ENCODE measurements at places on chromosomes 1 and 21.

GRCh38 chr1:3459940-3460671, 5.6 kb downstream of the ARHGEF16 start:
- no peak for DNase-seq

DNA sequence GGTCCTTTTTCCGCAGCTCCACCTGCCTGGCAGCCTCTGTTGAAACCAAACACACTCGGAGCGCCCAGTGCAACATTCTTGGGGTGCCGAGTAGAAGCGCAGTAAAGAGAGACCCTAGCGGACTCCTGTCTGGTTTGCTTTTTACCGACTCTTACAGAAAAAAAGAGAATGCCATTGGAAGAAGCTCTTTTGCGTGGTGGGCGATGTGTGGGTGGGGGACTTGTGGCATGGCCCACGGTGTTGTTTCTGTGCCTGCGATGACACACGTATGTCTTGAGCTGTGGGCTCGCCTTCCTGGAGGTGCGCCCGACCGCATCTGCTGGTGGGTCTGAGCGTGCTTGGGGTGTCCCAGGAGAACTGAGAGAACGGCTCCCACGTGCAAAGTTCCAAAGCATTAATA, 7.3 kb upstream of the BARHL2 start:
- no peak for DNase-seq

- no peak for DNase-seq
Observed at GRCh38 chr1:239963856-239964255, 127.8 kb upstream of the FMN2 start.

DNA sequence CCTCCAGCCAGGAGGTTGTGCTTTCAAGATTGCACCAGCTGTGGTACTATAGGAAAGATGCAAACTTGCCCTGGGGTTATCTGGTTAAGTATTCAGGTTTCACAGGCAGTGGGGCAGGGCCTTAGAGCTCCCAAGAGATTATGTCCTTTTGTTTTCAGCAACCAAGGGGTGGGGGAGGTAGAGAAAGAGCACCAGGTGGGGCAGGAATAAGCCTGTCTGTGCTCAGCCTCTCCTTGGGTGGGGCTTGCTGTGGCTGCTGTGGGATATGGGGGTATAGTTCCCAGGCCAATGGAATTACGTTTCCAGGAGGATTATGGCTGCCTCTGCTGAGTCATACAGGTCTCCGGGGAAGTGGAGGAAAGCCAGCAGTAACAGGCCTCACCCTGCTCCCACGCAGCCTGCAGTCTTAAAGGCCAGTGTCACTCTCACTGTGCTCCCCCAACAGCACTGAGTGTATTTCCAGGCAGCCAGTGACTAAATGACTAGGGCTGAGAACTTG, 508.6 kb downstream of the RWDD3 start:
- no peak for DNase-seq

- no peak for DNase-seq
Observed at GRCh38 chr21:45971616-45972352, 9.8 kb upstream of the COL6A1 start.

- DNase-seq = peak; percentile 46
Observed at GRCh38 chr1:194289569-194290266, 1103.3 kb upstream of the B3GALT2 start.

GRCh38 chr21:29526545-29526944, 227.8 kb downstream of the BACH1 start:
- DNase-seq = no peak

- no peak for DNase-seq
Observed at GRCh38 chr1:150829751-150830150, 21.7 kb upstream of the CTSK start.

GRCh38 chr21:45459171-45460010, 54.4 kb downstream of the COL18A1 start:
- DNase-seq = no peak

- no peak for DNase-seq
Observed at GRCh38 chr1:221394011-221394544, 347.8 kb downstream of the DUSP10 start.

GRCh38 chr1:231315887-231316286, 21.8 kb downstream of the EXOC8 start:
- DNase-seq = peak; percentile 41

GRCh38 chr1:226862890-226863289, 7.5 kb upstream of the PSEN2 start:
- no peak for DNase-seq

- peak; percentile 76 for DNase-seq
Observed at GRCh38 chr1:9874959-9875635, 35.0 kb downstream of the CTNNBIP1 start.

- no peak for DNase-seq
Observed at GRCh38 chr1:33692206-33693188, 171.4 kb upstream of the HMGB4 start.

GRCh38 chr1:47876587-47876963, 120.6 kb downstream of the TRABD2B start:
- DNase-seq = no peak

- DNase-seq = no peak
Observed at GRCh38 chr1:15788624-15789301, 18.7 kb downstream of the UQCRHL start.

- DNase-seq = no peak
Observed at GRCh38 chr1:165011186-165011585, 345.3 kb downstream of the LMX1A start.

- DNase-seq = no peak
Observed at GRCh38 chr1:199945591-199945990, 81.9 kb upstream of the NR5A2 start.

DNA sequence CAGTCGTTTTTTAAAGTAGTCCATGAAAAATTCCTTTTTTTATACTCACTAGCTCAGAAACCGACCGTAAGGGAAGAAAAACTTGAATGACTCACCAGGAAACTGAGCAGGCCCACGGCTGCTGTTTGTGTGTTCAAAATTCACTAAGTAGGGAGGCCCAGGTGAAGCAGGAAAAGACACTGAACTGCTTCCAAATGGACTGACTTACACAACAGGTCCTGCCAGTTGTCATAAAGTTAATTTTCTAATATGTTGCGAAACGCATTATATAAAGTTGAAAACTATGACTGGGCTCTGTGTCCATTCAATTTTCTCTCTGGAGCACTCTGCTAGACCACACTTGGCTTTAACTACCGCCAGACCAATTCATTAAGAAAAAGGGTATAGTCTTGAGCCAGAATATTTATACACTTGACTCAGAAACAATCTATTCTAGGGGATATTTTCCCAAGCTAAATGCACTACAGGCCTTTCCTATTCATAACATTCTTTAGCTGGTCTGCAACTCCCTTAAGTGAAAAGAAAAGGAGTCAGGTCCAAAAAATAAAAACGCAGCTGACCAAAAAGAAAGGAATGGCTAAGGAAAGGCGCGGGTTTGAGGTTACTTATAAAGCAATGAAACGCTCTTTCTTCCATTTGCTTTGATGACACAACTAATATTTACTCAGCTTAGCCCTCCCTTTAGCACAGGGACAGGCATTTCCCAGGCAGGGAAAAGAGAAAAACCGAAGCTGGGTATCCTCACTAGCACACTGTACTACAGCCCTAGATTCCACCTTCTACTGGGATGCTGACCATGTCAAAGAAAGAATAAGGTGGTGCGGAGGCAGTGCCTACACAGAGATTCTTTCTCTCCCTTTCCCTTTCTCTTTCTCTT, 306.3 kb upstream of the ESRRG start:
- DNase-seq = no peak

DNA sequence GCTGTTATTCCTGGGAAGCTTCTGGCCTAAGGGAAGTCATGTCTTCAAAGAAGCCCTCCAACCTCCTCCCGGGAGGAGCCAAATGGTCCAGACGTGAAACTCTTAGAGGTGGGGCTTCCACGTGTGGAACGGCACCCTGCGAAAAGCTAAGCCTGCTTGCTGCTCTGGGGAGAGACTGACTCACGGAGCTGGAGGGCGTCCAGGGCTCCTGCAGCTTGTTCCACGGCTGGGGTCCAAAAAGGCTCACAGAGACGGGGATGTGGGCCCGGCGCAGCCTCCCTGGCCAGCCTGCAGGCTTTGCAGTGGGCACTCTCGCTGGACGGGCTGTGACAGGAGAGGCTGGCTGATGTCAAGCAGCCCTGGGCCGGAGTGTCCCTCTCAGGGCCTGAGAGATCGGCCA, 105.1 kb downstream of the COLGALT2 start:
- DNase-seq = no peak

DNA sequence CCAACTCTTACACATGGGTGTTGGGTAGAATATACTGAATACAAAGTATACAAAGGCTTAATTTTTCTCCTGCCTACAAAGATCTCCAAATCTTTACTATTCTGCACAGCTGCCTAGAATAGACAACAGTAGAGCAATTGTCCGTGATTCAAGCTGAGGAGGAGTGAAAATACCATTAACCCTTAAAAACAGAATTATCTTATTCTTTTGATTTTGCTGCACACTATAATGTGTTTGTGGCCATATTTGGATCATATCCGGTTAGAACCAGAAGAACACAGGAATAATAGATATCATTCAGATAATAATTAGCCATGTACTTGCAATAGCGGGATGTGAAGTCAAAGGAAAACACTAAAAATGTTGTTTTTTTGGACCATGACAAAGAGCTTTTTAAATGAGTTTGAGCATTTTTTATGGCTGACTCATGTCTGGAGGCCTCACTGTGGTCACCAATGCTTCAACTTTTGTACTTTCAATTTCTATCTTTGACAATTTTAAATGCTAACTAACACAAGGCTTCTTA, 197.6 kb upstream of the FOXD3 start:
- DNase-seq = no peak

GRCh38 chr1:12594966-12595756, 22.8 kb downstream of the DHRS3 start:
- DNase-seq = peak; percentile 20

- no peak for DNase-seq
Observed at GRCh38 chr1:113269168-113269963, 120.9 kb upstream of the MAGI3 start.

GRCh38 chr1:7795406-7795805, 11.3 kb downstream of the PER3 start:
- no peak for DNase-seq

DNA sequence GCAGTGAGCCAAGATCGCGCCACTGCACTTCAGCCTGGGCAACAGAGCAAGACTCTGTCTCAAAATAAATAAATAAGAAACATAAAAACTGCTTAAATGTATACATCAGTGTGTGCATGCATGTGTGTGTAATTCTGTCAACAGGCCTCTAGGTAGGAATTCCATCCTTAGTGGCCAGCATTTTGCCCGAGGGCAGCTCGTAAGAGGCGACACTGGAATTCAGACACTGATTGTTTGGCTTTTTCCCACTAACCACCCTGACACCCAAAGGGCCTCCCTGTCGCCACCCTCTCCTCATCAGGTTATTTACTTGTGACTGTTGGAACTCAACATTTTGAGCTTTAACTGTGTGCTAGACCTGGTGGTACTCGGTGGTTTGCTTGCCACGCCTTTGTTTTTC, 64.0 kb upstream of the KIF1B start:
- no peak for DNase-seq

GRCh38 chr1:18670121-18670867, 39.6 kb downstream of the PAX7 start:
- no peak for DNase-seq

- DNase-seq = no peak
Observed at GRCh38 chr1:177615251-177615650, 354.6 kb downstream of the SEC16B start.

DNA sequence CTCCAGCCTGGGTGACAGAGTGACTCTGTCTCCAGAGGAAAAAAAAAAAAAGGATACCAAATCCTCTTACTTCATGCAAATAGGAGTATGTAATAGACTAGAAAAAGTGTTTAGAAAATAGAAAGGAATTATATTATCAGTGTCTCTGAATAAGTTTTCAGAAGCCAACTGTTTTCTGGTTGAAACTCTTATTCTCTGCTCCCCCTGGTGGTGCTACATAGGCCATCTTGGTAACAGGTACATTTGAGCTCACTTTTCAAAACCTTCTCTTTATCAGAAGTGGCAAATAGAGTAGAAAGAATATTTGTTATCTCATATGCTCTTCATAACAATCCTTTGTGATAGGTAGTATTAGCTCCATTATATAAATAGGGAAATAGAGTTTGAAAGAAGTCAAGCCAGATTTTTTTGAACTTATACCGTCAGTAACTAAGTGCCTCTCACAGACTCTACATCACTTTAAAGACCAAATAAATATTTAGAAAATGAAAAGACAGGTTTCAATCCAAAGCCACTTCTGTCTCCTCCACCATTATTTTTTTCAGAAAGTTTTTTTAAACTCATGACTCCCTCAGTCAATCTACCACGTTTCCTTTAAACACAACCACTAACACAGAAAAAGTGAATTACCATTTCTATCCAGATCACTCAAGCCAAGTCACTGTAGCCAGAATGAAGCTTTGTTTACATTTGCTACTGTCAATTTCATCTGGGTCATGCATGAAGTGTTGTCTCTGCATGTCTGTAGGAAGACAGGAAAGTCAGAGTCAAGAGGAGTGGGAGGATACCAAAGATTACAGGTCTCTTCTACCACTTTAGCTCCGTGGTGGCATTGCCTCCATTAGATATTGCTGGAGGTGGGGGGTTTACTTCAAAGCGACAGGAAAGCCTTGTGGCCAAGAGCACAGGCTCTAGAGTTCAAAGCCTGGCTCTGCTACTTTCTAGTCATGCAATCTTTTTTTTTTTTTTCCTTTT, 45.6 kb downstream of the IL23R start:
- DNase-seq = peak; percentile 53

- no peak for DNase-seq
Observed at GRCh38 chr1:190373705-190374336, 103.8 kb downstream of the BRINP3 start.

GRCh38 chr21:39232861-39233291, 49.6 kb upstream of the PSMG1 start:
- DNase-seq = no peak

GRCh38 chr1:161905269-161905884, 118.3 kb downstream of the OLFML2B start:
- peak; percentile 8 for DNase-seq

GRCh38 chr1:19393046-19393445, 80.9 kb downstream of the SLC66A1 start:
- DNase-seq = no peak

DNA sequence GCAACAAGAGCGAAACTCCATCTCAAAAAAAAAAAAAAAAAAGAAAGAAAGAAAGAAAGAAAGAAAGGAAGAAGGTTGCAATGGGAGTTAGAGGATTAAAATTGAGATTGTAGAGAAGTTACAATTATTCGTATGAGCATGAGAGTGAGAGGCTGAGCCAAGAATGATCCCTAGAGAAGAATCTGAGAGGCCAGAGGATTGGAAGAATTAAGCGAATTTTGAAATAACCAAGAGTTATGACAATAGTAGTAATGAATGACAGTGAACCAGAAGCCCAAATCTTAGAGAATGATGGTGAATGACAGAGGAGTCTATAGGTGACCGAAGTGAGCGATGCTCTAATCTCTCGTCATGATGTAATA, 369 bp upstream of the ZYG11B start:
- no peak for DNase-seq

DNA sequence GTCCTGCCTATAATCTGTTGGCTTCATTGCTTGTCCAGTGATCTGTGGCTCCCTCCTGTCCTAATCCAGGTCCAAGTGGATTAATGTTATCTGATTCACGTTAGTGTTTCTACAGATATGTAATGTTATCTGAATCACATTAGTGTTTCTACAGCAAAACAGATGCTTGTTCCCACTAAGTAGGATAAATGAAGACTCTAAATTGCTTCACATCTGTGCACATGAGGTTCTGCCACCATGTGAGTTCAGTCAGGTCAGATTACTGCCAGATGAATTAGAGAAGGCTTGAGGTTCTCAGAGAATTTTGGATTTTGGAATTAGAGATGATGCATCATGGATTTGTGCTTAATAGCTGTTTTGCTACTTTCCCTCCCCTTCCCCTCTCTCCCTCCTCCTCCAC, 13.2 kb downstream of the DISC1 start:
- DNase-seq = no peak

- DNase-seq = no peak
Observed at GRCh38 chr1:8822373-8823294, 5.2 kb upstream of the RERE start.

Data from activated naive CD4-positive, alpha-beta T cell treated with Interleukin-2 at 50 U/mL for 16 hours (primary cell).